Activated CD4-positive, alpha-beta T cell treated with anti-CD3 and anti-CD28 coated beads, Interleukin-2, amount 10 ng/mL, durations not matched to agents 7 days and 5 days (primary cell): ENCODE measurements at places on chromosomes 13 and 19. TPM values are rescaled to one million over a fixed set of nuclear protein-coding genes. Genes with fewer than 3 reads are reported as not detected.

Gene HSPBP1
- total RNA-seq, result 26.9 TPM

- no peaks in the 10 kb centered on the region for H3K36me3 ChIP-seq
- DNase-seq, result no peak
- H3K4me1 ChIP-seq, result peaks cover 34% of the 10 kb centered on the region
- no peak overlapping the region for H3K4me3 ChIP-seq
Measured at GRCh38 chr13:102589301-102589822, 7.4 kb upstream of the TPP2 start.

Gene SLC25A41
- total RNA-seq, result 0.55 TPM

DNA sequence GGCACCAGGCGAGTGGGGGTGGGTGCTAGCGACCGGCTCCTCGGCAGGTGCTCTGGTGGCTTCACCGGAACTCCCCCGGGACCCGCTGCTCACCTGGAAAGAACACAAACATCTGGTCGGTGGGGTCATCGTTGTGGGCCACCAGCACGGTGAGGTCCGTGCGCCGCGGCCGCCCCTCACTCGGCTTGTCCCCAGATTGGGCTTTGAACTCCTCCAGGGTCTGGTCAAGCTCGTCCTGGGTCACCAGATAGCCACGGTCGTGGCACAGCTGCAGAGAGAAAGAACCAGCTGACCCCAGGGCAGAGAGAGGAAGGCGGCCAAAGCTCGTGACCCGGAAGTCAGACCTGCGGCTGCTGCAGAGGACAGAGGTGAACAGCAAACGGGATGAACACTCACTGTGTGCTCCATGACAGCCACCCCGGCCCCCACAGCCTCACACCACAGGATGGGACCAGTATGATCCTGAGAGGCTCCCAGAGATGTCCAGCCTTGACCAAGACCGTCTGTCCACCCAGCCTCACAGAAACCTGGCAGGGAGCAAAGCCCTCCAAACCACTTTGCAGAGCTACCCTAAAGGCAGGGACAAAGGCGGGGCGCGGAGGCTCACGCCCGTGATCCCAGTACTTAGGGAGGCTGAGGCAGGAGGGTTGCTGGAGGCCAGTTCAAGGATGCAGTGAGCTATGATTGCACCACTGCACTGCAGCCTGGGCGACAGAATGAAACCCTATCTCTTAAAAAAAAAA, 1.2 kb downstream of the POLR2E start:
- peaks cover 48% of the 10 kb centered on the region for H3K4me1 ChIP-seq
- no peaks in the 10 kb centered on the region for H3K27me3 ChIP-seq
- no peak for DNase-seq
- peaks cover 12% of the 10 kb centered on the region for H3K36me3 ChIP-seq
- H3K4me3 ChIP-seq, result peak overlapping the region; percentile 92

Gene FOSB
- 43.9 TPM for total RNA-seq

Gene KIR3DL1
- not detected for total RNA-seq

Gene ZNF491
- total RNA-seq, result 1.1 TPM

Gene FBL
- 377 TPM for total RNA-seq

DNA sequence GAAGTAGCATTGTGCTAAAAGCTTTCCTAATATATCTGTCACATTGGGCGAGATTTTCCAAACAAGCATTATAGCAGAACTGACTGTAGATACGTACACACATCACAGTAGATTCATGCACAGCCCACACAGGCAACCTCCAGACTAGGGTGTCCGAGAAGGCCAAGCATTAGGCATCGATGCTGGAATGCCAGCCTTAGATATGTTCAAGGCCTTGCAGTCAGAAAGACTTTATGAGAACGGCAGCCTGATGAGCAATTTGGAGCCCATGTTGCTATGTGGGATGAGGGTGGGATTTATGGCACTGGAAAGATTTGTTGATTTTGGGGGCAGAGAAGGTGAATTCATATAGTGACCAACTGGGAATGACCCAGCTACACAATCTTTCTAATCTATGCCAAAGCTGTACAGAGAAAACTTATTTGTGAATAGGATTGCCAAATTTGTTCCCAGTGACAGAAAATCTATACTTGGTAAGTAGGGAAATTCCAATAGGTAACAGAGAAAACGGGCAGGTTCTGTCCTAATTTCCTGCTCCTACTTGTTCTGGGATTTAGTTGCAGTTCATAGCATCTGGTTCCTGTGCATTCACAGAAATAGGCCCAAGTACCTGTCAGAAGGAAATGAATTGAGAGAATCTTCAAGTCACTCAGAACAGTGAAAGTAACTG, 31.0 kb upstream of the SPRY2 start:
- H3K4me1 ChIP-seq, result no peaks in the 10 kb centered on the region
- no peak overlapping the region for H3K4me3 ChIP-seq
- no peak overlapping the region for H3K27ac ChIP-seq
- H3K27me3 ChIP-seq, result no peaks in the 10 kb centered on the region

- H3K27ac ChIP-seq, result no peak overlapping the region
- no peaks in the 10 kb centered on the region for H3K4me1 ChIP-seq
- DNase-seq, result no peak
- H3K4me3 ChIP-seq, result no peak overlapping the region
- H3K27me3 ChIP-seq, result no peaks in the 10 kb centered on the region
Measured at GRCh38 chr19:31604493-31605040, 255.3 kb upstream of the TSHZ3 start.

DNA sequence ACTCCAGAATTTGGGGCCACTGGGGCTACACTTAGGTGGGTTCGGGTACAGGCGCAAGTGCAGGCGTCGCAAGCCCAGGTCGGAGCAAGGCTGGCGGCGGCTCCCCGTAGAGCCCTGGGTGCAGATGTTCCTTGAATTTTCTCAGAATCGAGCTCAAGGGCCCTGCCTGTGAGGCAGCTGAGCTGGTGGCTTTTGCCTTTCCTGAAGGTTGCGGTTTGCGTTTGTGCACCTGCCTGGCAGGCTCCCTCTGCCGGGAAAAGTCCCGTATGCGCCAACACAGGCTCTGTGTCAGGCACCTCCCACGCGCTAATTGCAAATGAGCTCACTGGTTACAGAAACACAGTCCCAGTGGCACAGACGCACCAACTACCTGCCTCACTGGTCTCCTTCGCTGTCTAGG, 5.9 kb downstream of the DOHH start:
- H3K27ac ChIP-seq, result peak overlapping the region; percentile 75
- peak overlapping the region; percentile 25 for H3K4me3 ChIP-seq
- H3K36me3 ChIP-seq, result peaks cover 27% of the 10 kb centered on the region
- DNase-seq, result peak; percentile 51
- H3K27me3 ChIP-seq, result no peaks in the 10 kb centered on the region
- H3K4me1 ChIP-seq, result peaks cover 24% of the 10 kb centered on the region

- H3K36me3 ChIP-seq, result no peaks in the 10 kb centered on the region
- H3K4me3 ChIP-seq, result no peak overlapping the region
- DNase-seq, result no peak
- H3K27me3 ChIP-seq, result peaks cover 2% of the 10 kb centered on the region
Measured at GRCh38 chr13:75052616-75053015, 429.4 kb downstream of the TBC1D4 start.

Gene HCN2
- total RNA-seq, result 2.6 TPM
